CD4-positive, alpha-beta T cell treated with Interleukin-6 at 100 ng/mL for 8 hours (primary cell): ENCODE measurements at places on chromosomes 13 and 19.

DNA sequence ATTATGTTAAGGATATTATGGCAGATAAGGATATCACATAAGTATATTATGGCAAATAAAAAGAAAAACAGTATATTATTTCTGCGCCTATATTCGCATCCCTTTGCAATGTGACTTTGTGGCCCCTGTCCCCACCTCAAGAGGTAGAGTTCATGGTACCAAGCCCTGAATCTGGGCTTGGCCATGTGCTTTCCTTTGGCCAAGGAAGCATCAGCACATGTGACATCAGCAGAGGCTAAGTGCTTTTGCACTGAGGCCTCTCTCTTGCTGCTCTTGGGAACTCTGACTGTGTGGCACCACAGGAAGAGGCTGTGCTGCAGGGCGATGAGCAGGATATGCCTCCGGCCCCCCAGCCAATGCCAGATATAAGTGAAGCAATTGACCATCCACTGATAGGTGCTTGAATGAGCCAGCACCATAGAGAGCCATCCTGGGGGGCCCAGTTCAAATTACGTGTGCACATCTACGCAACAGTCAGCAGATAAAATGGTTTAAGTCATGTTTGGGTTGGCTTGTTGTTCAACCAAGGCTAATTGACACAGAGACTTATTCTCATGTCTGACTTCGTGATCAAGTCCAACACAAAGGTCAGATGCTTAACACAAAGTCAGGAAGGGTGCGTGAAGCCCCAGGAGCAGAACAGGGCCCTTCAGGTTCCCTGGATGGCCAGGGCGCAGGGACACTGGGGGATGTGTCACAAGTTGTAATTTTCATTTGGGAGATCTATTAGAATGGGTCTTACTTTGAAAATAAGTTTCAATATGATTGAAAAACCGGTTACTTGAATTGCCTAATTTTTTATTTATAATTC lies 173.3 kb downstream of the COL4A1 start:
- DNase-seq, result no peak

GRCh38 chr13:27956576-27957300 lies 12.4 kb downstream of the CDX2 start:
- no peak for DNase-seq

- DNase-seq, result no peak
Observed at GRCh38 chr13:43815204-43815603, 28.4 kb upstream of the ENOX1 start.

DNA sequence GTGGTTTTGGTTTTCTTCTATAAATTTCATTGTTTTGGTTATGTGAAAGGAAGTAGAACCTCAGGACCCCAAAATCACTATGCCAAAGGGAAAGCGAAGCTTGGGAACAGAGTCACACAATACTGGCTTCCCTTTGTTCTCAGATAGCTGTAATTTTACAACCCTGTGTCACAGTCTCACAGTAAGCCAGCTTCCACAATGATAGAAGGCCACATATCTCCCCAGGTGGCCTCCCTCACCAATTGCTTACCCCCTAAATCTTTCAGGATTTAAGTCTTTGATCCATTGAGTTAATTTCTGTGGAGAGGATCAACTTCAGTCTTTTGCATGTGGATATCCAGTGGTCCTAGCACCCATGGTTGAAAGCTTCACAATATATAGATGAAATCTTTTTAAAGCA lies 58.7 kb downstream of the SLC15A1 start:
- no peak for DNase-seq

GRCh38 chr13:59519819-59520218 lies 643.9 kb downstream of the DIAPH3 start:
- no peak for DNase-seq

DNA sequence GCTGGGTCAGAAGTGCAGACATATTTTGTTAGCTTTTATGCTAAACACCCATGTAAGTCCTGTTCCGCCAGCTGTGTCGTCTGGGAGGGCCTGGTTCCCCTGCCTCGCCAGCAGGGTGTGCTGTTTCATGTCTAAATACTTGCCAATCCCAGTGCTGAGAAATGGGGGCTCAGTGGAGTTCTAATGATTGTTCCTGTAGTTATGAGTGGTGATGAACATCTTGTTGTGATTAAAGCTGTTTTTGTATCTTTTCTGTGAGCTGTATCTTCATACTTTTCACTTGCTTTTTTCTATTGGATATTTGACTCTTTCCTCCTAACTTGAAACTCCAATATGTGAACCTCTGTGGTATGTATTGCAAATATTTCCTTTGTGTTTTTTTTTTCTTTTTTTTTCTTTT lies 32.7 kb downstream of the KDM4B start:
- no peak for DNase-seq

DNA sequence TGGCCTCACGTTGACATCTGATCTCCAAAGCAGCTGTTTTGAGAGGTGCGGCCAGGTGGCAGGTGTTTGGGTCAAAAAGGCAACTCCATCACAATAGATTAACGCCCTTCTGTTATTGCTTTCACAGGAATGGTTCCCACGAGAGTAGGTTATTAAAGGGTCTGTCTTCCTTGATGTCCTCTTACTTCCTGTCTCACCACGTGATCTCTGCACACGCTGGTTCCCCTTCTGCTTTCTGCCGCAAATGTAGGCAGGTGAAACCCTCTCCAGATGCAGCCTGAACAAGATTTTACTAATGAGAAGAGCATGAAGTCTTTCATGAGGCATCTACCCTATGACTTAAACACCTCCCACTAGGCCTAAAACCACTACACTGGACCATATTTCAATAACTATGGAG lies 22.8 kb upstream of the ZNF564 start:
- DNase-seq, result no peak

GRCh38 chr19:18915639-18916038 lies 3.5 kb downstream of the COPE start:
- no peak for DNase-seq

GRCh38 chr13:97342136-97342535 lies 91.8 kb upstream of the RAP2A start:
- no peak for DNase-seq

- DNase-seq, result peak; percentile 38
Observed at GRCh38 chr13:75869981-75870380, 233.9 kb downstream of the LMO7 start.

DNA sequence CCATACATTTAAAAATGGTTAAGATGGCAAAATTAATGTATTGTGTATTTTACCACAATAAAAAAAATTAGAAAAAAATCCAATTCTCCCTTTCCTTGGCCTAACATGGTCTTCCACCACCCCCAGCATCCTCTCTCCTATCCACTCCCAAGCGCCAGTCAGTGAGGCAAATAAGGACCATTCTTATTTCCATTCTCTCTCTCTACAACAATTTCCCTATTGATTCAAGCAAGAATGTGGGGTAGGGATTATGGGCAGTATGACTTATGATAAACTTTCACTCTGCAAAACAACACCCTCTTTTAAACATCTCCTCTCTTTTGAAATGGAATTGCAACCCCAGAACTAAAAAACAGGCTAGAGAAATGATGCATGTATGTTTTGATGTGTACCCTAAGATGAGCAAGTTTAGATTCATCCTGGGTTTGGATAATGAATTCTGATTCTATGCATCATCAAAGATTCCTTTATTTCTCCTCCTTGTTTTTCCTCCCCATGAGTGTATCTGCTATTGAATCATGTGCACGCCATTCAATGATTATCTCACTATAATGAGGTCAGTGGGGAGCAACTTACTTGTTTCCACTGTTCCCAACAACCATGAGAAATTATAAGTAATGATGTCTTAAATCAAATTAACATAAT lies 3.5 kb downstream of the STARD13 start:
- DNase-seq, result no peak

- no peak for DNase-seq
Observed at GRCh38 chr13:26599860-26600259, 42.4 kb downstream of the WASF3 start.

GRCh38 chr13:85652491-85652890 lies 146.7 kb downstream of the SLITRK6 start:
- DNase-seq, result no peak

DNA sequence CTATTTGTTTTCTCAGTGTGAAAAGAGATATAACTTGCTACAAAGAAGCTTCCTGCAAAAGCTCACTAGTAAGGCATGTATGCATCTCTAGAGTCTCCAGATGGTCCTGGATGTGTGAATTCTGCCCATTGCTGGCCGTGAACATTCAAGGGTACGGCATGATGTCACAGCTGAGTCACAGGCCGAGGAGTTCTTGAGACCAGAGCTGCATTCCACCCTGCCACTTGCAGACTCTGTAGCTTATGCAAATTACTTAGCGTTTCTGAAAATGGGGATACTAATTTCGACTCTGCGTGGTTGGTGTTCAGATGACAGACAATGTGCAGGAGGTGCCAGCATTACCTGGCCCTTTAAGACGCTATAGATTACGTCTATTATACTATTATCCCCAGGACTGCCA lies 470.7 kb downstream of the ZNF536 start:
- DNase-seq, result no peak

DNA sequence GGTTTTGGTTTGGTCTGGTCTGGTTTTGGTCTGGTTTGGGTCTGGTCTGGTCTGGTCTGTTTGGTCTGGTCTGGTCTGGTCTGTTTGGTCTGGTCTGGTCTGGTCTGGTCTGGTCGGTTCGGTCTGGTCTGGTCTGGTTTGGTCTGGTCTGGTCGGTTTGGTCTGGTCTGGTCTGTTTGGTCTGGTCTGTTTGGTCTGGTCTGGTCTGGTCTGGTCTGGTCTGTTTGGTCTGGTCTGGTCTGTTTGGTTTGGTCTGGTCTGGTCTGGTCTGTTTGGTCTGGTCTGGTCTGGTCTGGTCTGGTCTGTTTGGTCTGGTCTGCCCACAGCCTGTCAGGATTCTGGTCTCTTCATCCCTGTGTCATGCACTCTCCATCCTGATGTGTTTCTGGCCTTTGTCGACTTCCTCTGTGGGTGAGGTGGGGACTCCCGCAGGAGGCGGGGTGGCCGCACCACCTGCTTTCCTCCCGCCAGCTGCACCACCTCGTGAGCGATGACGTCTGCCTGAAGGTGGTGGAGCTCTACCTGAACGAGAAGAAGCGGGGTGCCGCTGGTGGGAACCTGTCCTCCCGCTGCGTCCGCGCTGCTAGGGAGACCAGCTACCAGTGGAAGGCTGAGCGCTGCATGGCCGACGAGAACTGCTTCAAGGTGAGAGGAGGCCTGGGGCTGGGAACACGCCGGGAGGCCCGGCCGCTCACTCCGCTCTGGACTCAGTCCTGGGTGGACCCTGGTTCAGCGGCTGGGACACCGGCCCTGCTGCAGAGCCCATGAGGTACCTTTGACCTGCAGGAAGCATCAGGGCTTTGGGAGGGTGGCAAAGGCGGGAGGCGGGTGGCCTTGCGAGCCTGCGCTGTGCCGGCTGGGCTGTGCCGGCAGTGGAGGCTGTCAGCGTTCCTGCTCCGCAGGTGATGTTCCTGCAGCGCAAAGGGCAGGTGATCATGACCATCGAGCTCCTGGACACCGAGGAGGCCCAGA lies 12.9 kb upstream of the F2RL3 start:
- DNase-seq, result no peak

DNA sequence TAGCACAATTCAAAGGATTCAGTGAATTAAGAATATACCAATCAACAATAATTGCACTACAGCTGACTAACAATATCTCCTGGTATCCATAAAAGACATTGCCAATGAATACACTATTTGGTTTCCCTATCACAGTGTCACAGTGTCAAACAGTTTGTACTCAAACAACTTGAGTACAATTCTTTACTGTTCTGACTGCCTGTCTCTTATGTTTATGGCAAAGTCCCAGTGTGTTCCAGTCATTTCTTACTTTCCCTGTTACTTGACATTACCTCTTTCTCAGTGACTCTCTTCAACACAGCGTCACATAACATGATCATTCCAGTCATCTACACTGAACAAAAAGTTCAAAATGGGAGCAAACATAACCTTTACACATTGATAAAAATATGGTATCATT lies 21.2 kb upstream of the RNASEH2B start:
- no peak for DNase-seq

DNA sequence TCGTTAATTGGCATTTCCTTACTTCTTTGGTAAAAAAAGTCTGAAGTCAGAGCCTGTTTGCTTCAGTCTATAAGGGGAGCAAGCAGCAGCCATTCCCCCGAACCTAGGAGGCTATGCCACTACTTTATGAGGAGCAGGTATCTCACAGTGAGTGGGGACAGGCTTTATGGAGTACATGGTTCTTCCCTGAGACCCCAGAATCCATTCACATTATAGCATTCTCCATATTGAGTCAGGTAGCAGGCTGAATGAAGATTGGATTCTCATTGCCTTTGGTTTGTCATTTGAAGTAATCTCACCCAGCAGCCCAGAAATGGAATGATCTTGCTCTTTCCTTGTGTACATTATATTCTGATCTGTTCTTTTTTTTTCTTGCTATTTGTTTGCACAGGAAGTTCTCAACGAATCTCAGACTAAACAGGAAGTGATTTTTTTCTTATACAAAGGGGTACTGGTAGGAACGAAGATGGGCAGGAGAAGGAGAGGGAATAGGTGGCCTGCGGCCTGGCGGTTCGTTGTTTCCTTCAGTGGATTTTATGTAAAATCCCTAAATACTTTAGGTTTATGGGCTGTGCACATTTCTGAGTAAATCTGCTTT lies 74.4 kb downstream of the ARHGAP35 start:
- DNase-seq, result peak; percentile 32

DNA sequence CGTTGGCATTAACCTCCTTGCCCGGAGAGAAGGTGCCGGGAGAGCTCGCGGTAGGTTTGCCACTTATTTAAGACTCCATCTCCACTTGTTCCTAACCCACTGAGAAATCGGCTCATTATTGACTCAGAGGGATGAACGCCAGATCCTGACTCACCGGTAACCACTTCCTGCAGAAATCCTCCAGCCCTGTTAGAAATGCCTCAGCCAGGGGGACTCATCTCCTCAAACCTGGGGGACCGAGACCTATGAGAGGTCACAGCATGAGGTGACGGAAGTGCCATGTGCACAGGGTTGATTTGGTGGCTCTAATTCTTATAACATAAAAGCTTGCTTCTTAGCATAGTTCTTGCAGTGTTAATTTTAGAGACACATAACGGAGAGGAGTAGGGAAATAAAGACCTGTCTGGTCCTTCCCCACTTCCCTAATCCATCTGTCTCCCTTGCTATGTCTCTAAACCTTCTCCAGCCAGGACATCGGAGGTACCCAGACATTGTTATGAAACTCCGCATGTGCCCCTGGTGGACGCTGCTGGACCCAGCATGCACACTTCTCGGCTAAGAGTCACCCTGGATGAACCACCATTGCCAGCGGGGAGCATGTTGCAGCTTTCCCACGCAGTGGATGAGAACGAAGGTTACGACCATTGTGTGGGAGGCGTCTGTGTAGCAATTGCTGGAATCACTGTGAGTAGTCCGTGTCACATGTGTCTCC lies 158.9 kb downstream of the EFNB2 start:
- no peak for DNase-seq

GRCh38 chr13:51637852-51638215 lies 53.6 kb downstream of the WDFY2 start:
- DNase-seq, result no peak

DNA sequence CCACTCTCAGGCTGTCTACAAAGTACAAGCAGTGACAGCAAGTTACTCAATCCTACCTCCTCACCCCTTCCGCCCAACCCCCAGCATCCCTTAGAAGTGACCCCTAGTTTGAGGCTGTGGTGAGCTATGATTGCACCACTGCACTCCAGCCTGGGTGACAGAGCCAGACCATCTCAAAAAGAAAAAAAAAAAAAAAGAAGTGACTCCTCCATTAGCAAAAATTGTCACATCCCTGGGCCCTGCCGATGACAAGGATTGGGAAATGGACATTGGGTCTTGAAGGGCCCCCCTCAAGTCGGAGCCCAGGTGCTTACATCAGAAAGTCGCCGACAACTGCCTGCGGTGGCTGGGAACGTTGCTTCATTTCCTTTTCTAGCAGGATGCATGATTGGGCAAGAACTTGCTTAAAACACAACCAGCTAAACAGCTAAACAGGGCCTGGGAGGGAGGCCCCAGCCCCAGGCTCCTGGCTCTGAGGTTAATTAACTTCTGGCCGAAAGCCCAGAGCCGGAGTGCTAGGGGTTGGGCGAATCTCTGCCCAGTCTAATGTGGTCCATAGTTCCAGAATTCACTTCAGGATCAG lies 15.3 kb downstream of the RAB3D start:
- DNase-seq, result peak; percentile 23
